CD4-positive, alpha-beta T cell treated with Interleukin-15 for 4 hours (primary cell): ENCODE measurements at places on chromosomes 3 and 15.

GRCh38 chr15:48380198-48380597, 49.0 kb downstream of the DUT start:
- DNase-seq = no peak

- no peak for DNase-seq
Observed at GRCh38 chr3:4029135-4029534, 229.9 kb downstream of the LRRN1 start.

GRCh38 chr15:92294759-92295158, 98.9 kb upstream of the ST8SIA2 start:
- DNase-seq = no peak

DNA sequence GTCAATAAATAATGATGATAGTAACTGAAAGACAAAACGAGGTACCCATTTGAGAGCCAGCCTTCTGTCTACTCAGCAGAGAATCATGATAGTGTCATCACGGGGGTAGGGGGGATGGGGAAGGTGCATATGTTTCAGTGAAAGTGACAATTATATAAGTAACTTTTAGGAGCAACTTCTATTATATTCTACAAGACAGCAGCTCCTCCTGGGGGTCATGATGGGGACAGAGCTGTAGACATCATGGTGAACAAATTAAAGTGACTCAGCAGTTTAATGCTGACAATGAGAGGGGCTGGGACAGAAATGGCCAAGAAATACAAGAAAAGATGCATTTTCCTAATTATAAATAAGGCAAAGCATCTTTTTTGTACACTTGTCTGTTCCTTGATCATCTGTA, 11.8 kb downstream of the CAPN3 start:
- DNase-seq = no peak
